Fibroblast of villous mesenchyme (primary cell): ENCODE measurements at places on chromosomes 4 and X. TPM values are rescaled to one million over a fixed set of nuclear protein-coding genes. Genes with fewer than 3 reads are reported as not detected.
A peak's percentile ranks its signal among the peaks of the same experiment; 100 is the strongest.

DNA sequence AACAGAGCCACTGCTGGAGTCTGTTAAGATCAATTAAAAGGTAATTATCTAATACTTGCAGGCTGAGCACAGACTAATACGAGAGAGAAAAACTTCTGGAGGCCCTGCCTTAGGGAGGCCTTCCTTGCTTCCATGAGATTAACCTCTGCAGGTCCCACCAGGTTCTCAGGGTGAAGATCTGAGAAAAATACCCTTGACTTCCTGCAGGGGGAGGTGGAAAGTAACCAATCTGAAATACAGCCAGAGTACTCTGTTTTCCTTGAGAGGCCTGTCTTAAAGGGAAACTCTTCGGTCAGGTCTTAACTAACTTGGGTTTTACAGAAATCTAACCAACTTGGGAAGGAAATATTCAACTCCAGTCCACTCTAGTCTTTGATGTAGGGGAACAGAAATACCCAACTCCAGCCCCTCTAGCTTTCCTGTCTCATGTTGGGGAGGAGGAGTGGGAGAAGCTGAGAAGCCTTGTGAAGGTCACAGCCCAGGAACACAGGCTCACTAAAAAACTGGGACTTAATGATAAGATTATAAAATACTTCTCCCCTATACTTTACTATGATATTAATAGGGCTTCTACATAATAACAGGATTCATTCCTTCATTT is 77.1 kb downstream of the TBCK start:
- DNase-seq: peak; percentile 25

DNA sequence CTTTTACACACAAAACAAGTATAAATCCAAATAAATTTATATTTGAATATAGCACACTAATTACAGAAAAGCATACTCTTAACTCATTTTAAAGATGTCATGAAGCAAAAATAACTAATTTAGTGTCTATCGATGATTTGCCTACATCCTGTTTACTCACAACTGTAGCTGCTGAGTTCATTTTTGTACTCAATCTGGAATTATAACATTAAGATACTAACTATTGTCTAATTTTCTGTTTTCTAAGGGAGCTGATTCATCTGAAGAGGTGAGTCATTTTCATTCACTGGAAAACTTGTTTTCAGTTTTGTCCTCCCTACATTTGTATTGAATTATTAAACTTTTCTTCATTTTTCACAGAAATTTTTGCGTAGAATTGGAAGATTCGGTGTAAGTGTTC is 3.7 kb downstream of the STATH start:
- DNase-seq: no peak

The ZMAT1 gene
- 0.43 and 0.64 TPM in 2 replicates for total RNA-seq

GRCh38 chr4:40055511-40055862 is 1.2 kb upstream of the N4BP2 start:
- DNase-seq: no peak

The DACH2 gene
- total RNA-seq: under 0.01 and 0.32 TPM in 2 replicates

- DNase-seq: no peak
Observed at GRCh38 chr4:168293386-168293975, 25.1 kb downstream of the DDX60 start.

DNA sequence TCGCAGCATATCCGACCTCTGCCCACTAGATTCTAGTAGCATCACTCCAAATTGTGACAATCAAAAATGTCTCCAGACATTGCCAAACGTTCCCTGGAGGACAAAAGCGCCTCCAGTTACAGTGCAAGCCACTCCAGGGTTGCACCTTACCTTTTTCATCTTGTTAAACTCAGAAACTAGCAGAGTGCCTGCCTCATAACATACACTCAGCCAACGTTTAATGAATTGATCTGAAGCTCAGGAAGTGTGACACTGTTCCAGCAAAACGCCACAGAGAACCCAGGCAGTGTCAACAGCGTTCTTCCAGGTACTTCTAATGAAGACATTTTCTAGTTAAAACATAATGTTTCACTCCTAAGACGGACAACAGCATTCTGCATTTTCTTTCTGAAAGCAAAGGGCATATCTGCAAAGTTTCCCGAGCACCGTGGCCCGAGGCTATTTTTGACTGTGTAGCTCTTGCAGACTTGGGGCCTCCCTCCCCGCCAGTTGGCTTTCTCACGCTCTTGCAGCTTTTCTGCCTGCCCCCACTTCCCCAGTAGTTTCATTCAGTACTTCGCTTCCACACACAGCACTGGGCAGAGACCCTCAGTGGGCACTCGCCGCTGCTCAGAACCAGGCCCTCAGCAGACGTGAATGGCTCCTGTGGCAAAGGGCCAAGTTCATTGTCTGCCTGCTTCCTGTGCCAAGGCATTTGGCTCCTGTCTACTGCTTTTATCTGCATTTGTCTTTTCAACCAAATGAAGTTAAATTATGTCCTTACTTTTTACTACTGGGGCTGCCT is 133.4 kb upstream of the TTC29 start:
- DNase-seq: no peak

DNA sequence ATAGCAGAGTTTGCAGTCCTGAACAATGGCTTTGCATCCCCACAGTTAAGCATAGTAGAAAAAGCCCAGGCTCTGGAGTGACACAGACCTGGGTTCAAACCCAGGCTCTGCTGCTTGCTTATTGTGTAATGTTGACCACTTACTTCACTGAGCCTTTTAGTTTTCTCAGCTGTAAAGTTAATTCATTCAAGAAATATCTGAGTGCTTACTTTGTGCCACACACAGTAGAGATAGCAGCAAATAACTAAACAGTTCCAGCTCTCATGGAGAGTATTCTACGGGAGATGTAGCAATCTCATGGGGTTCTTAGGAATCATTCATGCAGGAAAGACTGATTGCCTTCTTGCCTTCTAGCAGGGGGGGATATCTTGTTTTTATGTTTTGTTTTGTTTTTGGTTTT is 63.2 kb downstream of the SLC9A6 start:
- peak; percentile 57 for DNase-seq

The RNF175 gene
- not detected in 2 replicates for total RNA-seq

The TRIM75 gene
- total RNA-seq: 0.32 TPM in 1 of 2 replicates, not detected in the other

The ZFP42 gene
- under 0.01 TPM in 1 of 2 replicates, not detected in the other for total RNA-seq

DNA sequence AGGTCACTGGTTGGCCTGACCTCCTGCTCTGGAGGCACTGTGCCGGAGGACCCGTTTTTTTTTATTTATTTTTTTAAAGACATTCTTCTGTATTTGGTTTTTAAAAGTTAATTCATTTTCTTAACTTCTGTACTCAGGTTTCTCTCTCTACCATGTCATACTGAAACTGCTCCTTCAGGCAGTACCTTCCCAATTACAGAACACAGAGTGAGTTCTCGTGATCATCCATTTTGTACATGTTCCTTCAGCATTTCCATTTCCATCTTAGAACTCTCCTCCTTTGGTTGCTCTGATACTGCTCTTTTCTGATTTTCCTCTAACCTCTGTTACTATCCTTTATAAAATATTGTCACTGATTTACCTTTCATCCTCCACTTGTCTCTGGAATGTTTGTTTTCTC is 17.9 kb downstream of the UBE2K start:
- no peak for DNase-seq

DNA sequence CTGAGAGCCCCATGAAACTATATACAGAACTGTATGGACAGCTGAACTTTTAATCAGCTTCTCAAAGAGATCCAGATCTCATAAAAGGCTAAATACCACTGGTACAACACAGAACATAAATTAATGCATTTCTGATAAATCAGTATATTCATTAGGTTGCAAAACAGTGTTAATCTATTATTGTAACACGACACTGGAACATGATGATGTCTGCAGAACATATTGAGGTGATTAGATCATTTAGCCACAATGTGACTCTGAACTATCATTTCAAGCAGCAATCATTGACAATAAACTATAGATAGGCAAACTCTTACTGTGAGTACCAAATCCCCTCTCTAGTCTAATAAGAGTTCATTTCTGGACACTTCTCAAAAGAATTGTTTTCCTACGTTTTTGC is 50.3 kb downstream of the GASK1B start:
- DNase-seq: peak; percentile 57

DNA sequence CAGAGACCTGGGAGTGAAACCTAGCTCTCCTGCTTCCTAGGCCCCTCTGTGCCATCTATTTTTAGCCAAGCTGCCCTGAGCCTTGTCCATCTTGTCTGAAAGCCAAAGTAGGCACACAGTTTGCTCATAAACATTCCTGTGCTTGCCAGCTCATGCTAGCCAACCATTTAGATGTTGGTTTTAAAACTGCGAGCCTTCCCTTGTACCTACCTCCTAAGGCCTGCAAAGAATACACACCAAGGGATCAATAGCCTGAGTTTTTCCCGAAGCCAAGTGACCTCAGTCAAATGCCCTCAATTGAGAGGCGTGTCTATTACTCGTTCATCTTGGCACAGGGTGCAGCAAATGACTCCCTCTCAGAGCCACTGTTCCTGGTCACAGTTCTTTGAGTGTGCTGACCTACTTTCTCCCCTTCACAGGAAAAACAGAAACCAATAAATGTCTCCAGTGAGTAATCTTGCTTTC is 48.5 kb downstream of the ZCCHC12 start:
- DNase-seq: peak; percentile 0

DNA sequence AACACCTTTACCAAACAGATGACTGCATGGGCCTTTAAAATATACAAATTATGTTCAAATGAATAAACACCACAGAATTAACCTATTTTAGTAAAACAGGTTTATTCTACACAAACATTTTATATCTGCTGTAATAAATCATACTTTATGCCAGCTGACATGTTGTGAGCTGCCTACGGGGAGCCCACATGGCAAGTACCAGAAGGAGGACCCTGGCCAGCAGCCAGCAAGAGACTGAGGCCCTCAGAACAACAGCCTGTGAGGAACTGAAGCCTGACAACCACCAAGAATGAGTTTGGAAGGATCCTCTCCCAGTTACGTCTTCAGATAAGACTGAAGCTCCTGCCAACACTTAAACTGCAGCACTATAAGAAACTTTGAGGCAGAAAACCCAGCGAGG is 377.0 kb downstream of the PDGFC start:
- no peak for DNase-seq

DNA sequence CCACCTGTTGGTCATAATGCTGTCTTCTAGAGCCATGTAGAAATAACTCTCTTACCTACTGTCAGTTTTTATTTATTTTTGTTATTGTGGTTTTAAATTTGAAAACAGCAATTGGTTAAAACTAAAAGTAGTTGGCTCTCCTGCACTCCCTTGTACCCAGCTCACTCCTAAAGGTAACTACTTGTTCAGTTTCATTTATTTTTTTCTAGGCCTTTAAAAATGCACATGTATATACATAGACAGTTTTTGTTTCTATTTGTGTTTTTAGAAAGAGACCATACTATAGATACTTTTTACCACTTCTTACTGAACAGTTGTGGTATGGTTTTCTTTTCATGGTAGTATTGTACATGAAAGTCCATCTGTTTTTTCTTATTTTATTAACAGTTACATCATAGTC is 16.8 kb downstream of the SMAD1 start:
- no peak for DNase-seq

- no peak for DNase-seq
Observed at GRCh38 chrX:19040373-19040772, 56.5 kb upstream of the PHKA2 start.

The DMD gene
- 29.0 and 32.4 TPM in 2 replicates for total RNA-seq

GRCh38 chr4:154507156-154507555 is 15.6 kb upstream of the DCHS2 start:
- DNase-seq: no peak
